Activated CD4-positive, alpha-beta T cell treated with anti-CD3 and anti-CD28 coated beads, Interleukin-2, amount 10 ng/mL, durations not matched to agents 7 days and 5 days (primary cell): ENCODE measurements at places on chromosomes 11 and 22.

GRCh38 chr11:7220636-7221035, 31.1 kb upstream of the SYT9 start:
- no peak overlapping the region for H3K4me3 ChIP-seq
- no peak overlapping the region for H3K27ac ChIP-seq
- peaks cover 11% of the 10 kb centered on the region for H3K27me3 ChIP-seq
- DNase-seq, result no peak
- H3K36me3 ChIP-seq, result no peaks in the 10 kb centered on the region

DNA sequence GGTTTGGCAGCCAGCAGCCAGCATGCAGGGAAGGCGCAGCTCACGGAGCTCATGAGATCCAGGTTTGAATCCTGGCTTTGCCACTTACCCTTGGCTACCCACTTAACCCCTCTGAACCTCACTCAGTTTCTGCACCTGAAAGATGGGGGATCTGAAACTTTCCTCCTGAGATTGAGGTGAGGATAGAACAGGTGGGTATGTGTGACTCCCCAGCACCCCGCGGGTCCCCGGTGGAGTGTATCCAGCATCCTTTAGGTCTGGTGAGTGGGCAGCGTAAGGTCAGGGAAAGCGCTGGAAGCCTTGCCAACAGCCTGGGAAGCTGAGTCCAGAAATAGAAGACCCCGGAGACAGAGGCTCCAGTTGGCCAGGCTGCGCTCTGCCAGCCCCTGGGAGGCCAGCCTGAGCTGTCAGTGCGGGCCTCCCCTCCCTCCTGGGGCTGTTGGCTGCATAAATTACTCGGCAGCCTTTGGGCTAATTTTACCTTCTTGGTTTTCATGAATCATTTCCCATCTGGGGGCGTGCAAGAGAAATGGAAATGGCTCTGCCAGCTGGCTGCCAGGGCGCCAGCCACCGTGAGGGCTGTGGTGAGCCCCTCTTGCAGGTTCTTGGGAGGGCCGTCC, 17.6 kb downstream of the PRDM11 start:
- no peaks in the 10 kb centered on the region for H3K36me3 ChIP-seq
- no peak for DNase-seq
- H3K27me3 ChIP-seq, result no peaks in the 10 kb centered on the region
- H3K4me1 ChIP-seq, result no peaks in the 10 kb centered on the region

GRCh38 chr22:39173787-39174497, 21.5 kb upstream of the CBX7 start:
- DNase-seq, result peak; percentile 29
- H3K4me3 ChIP-seq, result peak overlapping the region; percentile 20
- no peaks in the 10 kb centered on the region for H3K27me3 ChIP-seq
- peaks cover 59% of the 10 kb centered on the region for H3K4me1 ChIP-seq

- peaks cover 83% of the 10 kb centered on the region for H3K4me1 ChIP-seq
- peaks cover 41% of the 10 kb centered on the region for H3K36me3 ChIP-seq
- peak overlapping the region; percentile 88 for H3K27ac ChIP-seq
- H3K27me3 ChIP-seq, result no peaks in the 10 kb centered on the region
These were observed 6.6 kb upstream of the CDC42BPG start for GRCh38 chr11:64850979-64851567.

DNA sequence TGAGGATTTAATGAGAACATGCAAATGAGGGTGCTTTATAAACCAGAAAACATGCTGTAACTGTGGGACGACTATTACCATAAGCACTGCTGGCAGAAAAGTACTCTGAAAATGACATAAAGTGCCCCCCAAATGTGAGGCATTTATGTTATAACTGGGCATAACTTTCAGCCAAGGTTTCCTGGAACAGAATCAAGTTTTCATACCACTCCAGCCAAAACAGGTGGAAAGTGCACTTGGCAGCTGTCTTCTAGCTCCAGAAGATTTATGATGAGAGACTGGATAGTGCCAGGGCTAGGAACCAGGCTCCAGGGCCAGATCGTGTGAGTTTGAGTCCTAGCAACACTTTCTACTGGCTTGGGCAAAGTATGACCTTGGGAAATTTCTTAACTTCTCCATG, 339.2 kb downstream of the TENM4 start:
- H3K36me3 ChIP-seq, result no peaks in the 10 kb centered on the region
- no peak overlapping the region for H3K4me3 ChIP-seq
- peaks cover 5% of the 10 kb centered on the region for H3K27me3 ChIP-seq
- H3K27ac ChIP-seq, result no peak overlapping the region
- H3K4me1 ChIP-seq, result no peaks in the 10 kb centered on the region

- peaks cover 16% of the 10 kb centered on the region for H3K27me3 ChIP-seq
- no peak for DNase-seq
- H3K4me3 ChIP-seq, result no peak overlapping the region
- H3K4me1 ChIP-seq, result no peaks in the 10 kb centered on the region
- no peaks in the 10 kb centered on the region for H3K36me3 ChIP-seq
These were observed 68.6 kb downstream of the RAB38 start for GRCh38 chr11:88106666-88107065.

- no peak overlapping the region for H3K4me3 ChIP-seq
- no peaks in the 10 kb centered on the region for H3K36me3 ChIP-seq
- H3K27ac ChIP-seq, result no peak overlapping the region
- peaks cover 3% of the 10 kb centered on the region for H3K27me3 ChIP-seq
- peaks cover 9% of the 10 kb centered on the region for H3K4me1 ChIP-seq
These were observed 17.6 kb downstream of the OTOG start for GRCh38 chr11:17564687-17565042.

GRCh38 chr11:2898366-2899079, 12.9 kb upstream of the CDKN1C start:
- H3K27ac ChIP-seq, result peak overlapping the region; percentile 96
- H3K27me3 ChIP-seq, result no peaks in the 10 kb centered on the region
- H3K4me1 ChIP-seq, result peaks cover 48% of the 10 kb centered on the region
- DNase-seq, result peak; percentile 65
- H3K36me3 ChIP-seq, result no peaks in the 10 kb centered on the region

DNA sequence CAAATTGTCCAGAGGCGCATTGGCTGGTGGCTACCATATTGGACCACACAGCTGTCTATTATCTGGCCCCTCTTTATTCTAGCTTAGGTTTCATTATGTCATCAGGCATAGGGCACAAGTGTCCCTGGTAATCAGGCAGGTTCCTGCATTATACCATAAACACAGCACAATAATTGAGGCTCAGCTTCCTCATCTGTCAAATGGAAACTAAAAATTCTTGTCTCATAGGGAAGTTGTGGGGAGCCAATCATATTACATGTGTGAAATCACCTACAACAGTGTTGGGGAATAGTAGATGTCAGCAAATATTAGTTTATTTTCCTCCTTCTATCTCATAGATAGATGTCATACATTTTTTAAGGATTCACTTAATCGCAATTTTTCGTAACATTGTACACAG, 231.0 kb upstream of the SORL1-AS1 start:
- no peaks in the 10 kb centered on the region for H3K36me3 ChIP-seq
- H3K4me3 ChIP-seq, result no peak overlapping the region
- H3K27me3 ChIP-seq, result peaks cover 9% of the 10 kb centered on the region
- H3K4me1 ChIP-seq, result no peaks in the 10 kb centered on the region
- no peak overlapping the region for H3K27ac ChIP-seq

DNA sequence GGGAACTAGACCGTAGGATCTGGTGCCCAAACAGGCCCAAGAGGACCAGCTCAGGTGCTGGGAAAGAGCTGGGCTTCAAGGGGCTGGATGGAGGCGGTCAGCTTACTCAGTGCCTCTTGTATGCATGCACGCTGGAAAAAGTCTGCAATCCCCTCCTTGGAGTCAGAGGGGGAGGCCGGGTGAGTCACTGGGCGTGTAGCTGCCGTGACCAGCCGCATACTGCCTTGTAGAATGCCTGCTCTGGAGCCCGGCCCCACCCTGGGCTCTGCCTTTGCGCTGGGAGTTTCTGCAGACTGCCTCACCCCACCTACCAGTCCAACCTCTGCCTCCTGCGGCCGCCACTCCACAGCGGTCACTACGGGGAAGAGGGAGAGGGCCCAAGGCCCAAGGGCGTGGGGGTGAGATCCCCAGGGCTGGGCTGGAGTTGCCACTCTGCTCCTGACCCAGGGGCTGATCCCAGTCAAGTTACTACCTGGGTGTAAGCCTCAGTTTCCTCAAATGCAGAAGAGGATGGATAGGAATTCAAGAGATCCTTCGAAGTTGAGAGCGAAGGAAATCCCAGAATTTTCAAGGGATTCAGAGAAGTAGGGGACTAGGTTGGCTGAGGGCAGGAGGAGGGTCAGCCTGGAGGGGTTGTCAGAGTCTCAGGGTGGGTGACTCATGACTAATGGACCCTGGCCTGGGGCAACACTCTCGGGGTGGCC, 4.2 kb downstream of the MRGPRF start:
- peaks cover 5% of the 10 kb centered on the region for H3K4me1 ChIP-seq
- H3K27me3 ChIP-seq, result peaks cover 26% of the 10 kb centered on the region
- no peak overlapping the region for H3K27ac ChIP-seq
- DNase-seq, result no peak

- H3K36me3 ChIP-seq, result peaks cover 18% of the 10 kb centered on the region
- H3K27ac ChIP-seq, result peak overlapping the region; percentile 94
- DNase-seq, result no peak
- peak overlapping the region; percentile 88 for H3K4me3 ChIP-seq
- H3K27me3 ChIP-seq, result no peaks in the 10 kb centered on the region
These were observed 889 bp downstream of the PLAAT4 start for GRCh38 chr11:63537293-63538101.

DNA sequence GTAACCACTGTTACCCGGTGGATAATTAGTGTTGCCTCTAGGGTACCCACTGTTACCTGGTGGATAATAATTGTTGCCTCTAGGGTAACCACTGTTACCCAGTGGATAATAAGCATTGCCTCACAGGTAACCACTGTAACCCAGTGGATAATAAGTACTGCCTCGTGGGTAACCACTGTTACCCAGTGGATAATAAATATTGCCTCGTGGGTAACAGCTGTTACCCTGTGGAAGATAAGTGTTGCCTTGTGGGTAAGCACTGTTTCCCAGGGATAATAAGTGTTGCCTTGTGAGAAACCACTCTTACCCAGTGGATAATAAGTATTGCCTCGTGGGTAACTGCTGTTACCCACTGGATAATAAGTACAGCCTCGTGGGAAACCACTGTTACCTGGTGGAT, 9.3 kb upstream of the NXPE4 start:
- no peaks in the 10 kb centered on the region for H3K36me3 ChIP-seq
- no peaks in the 10 kb centered on the region for H3K4me1 ChIP-seq
- no peaks in the 10 kb centered on the region for H3K27me3 ChIP-seq
- DNase-seq, result no peak

GRCh38 chr11:128405714-128406662, 181.4 kb downstream of the ETS1 start:
- peaks cover 3% of the 10 kb centered on the region for H3K4me1 ChIP-seq
- DNase-seq, result no peak
- no peak overlapping the region for H3K27ac ChIP-seq
- peaks cover 2% of the 10 kb centered on the region for H3K36me3 ChIP-seq
- no peak overlapping the region for H3K4me3 ChIP-seq

DNA sequence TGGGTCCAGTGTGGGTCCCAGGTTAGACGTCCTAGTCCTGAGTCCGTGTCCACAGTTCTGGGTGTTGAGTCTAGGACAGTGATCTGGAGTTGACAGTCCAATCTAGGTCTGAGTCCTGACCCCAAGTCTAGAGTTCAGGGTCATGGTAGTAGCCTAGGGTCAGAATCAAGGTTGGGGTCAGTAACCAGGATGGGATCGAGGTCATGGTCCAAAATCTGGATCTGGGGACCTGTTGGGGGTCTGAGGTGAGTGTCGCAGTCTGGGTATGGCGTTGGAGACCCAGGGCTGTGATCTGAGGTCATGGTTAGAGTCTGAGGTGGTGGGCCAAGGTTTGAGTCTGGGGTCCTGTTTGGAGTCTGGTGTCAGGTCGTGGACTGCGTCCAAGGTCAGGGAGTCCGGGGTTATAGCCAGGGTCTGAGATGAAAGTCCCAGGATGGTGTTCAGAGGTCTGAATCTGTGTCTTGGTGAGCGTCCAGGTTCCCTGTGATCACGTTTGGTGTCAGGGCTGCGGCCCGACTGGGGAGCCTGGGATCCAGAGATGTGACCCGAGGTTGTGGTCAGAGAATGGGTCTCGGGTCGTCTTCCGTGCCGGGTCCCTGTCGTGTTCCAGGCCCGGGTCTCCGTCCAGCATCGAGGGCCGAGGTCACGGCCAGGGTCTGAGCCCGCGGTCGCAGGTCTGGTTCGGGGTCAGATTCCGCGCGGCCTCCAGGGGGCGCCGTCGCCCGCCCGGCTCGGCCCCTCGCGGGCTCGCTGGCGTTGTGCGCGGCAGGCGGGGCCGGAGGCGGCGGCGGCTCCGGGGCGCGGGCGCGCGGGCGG, 432 bp upstream of the GRK2 start:
- H3K27me3 ChIP-seq, result no peaks in the 10 kb centered on the region
- peak; percentile 70 for DNase-seq
- peaks cover 61% of the 10 kb centered on the region for H3K4me1 ChIP-seq
- H3K4me3 ChIP-seq, result peak overlapping the region; percentile 76
- H3K27ac ChIP-seq, result peak overlapping the region; percentile 77
- peaks cover 38% of the 10 kb centered on the region for H3K36me3 ChIP-seq

DNA sequence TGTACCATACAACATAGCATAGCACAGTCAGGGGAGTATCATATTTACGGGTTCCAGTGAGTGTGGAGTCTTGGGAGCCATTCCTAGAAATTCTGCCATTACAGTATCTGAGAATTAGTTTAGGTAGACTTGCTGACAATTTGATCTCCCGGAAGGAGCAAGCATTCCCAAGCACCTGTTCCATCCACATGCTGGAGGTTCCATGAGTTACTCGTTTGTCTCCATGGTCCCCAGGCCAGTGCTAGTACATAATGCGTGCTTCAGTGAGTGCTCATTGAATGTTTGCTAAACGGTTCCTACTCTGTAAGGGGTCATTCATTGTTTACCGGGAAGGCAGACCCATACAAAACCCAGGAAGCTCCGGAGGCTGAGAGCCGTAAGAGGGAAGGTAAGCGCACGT, 27.4 kb upstream of the MYOD1 start:
- H3K4me1 ChIP-seq, result no peaks in the 10 kb centered on the region
- H3K4me3 ChIP-seq, result no peak overlapping the region
- no peak overlapping the region for H3K27ac ChIP-seq
- DNase-seq, result no peak

DNA sequence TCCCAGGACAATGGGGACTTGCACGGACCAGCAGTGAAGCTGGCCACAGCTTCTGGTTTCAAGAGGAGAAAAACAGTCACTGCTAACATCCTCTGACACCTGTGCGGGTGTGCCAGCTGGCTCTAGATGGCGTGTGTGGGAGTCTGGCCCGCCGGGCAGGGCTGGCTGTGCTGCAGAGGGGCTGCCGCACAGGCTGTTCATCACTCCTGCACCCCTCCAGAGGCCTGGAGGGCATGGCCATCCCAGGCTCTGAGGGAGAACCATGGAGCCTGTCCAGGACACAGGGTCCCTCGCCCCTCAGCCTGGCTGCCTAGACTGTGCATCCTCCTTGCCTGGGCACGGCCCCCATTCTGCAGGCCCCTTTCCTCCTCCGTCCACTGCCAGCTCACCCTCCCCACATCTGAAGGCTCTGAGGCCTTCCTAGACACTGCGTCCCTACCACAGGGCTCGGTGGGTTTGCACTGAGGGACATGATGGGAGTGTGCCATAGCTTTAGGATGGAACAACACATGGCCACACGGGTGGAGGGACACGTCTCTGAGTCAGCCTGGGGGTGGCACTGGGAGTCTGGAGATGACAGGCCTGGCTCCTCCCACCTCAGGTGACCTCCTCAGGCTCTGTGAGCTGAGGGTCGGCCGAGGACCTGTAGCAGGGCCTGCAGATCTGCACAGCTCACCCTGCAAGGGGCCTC, 42.1 kb upstream of the GNB1L start:
- peak overlapping the region; percentile 31 for H3K27ac ChIP-seq
- peaks cover 44% of the 10 kb centered on the region for H3K4me1 ChIP-seq
- DNase-seq, result peak; percentile 24
- H3K36me3 ChIP-seq, result peaks cover 2% of the 10 kb centered on the region
